ENCODE measurements at places on chromosomes 13 and 19.

DNA sequence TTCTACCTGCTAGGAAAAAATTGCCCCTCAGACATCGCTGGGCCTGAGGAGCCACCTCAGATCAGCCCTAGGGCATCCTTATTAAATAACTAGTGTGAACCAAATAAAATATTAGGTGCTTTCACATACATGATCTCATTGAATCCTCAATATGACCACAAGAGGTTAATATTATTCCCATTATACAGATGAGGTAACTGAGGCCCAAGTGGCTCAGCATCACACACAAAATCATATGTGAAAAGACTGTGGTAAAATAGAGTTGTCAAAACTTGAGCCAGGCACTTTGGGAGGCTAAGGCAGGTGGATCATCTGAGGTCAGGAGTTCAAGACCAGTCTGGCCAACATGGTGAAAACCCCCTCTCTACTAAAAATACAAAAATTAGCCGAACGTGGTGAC lies 2.9 kb upstream of the DMKN start:
- DNase-seq: no peak

DNA sequence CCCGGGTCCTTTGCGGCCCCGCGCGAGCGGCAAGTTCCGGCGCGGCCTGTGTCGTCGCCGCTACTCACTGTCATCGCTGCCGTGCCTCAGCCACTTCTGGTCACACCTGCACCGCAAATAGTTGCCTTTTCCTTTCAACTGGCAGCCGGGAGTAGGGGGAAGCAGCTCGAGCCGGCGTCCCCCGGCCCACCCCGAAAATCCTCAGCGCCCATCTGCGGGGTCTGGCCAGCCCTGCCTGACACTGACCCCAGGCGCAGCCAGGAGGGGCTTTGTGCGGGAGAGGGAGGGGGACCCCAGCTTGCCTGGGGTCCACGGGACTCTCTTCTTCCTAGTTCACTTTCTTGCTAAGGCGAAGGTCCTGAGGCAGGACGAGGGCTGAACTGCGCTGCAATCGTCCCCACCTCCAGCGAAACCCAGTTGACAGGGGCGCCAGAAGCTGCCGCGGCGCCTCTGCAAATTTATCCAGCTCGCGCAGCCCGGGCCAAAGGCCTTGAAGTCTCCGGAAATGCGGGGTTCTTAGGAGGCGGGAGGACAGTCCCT lies 1.7 kb downstream of the PDX1 start:
- peak; percentile 37 for DNase-seq

DNA sequence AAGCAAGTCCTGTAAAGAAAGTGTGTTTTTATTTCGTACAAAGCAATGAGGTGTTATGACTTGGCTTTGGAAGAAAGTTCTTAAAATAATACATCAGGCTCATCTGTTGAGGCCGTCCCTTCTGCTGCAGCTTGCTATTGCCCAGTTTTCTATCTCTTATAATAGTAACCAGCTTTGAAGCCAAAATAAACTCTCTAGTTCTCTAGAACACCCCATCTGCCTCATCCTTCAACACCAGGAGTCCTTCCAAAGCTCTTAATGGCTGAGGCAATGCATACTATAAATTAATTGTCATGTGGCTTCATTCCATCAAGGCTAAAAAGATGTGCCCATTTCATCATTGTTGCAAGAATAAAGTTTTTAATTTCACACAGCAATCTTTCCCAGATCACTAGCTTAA lies 49.4 kb upstream of the IPO5 start:
- DNase-seq: no peak

DNA sequence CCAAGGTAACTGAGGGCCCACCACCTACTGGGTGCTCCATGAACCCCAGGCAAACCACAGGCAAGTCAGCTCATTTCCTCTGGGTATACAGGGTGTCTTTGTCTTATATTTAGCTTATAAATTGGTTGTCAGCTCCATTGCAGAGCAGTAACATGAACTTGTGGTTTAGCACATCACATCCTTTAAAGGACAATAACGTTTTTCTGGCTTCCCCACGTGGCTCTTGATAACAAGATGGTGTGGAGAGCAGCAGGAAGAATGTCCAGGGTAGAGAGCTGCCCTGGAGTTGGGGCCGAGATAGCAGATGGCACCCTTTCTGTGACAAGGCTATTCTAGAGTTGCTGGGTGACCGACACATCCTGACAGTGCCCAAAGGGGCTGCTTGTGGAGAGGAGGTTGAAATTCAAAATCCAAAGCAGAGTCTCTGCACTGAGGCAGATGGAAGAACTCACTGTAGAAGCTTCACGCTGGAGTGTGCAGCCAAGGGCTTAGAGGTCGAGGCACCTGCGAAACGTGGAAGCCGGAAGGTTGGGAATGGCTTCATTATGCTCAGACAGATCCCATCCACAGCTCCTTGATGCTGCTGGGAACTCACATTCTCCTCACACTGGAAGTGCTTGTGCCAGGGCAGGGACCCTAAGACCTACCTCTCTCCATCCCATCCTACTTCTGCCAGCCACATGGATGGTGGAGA lies 133.0 kb upstream of the FRY start:
- DNase-seq: no peak

- no peak for DNase-seq
Observed at GRCh38 chr13:42880056-42880605, 98.7 kb downstream of the FAM216B start.

DNA sequence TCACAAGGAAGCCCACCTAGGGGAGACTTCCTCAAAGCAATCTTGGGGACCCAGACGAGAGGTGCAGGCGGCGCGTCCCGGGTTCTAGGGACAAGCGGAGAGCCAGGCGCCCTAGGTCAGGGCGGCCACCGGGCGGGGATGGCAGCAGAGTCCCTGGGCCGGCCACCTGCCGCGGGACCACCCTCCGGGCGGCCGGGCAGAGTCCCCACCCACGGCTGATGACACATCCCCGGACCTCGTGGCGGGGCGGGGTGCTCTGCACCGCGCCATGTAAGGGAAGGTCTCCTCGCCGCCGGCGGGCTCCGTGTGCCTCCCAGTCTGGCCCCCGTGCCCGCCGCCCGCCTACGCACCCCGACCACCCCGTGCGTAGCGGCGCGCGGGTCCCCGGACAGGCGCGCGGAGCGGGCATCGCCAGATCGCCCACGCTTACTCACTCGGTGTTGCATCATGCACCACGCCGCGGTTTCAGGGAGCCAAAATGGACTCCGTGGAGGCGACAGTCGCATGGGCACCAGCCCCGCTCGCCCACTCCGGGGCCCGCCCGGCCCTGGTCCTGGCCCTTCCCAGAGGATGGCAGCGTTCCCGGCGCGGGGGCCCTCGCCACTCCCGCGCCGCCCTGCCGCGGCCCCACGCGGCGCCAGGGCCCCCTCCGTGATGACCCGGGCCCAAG lies 643 bp downstream of the SLC7A1 start:
- peak; percentile 76 for DNase-seq

DNA sequence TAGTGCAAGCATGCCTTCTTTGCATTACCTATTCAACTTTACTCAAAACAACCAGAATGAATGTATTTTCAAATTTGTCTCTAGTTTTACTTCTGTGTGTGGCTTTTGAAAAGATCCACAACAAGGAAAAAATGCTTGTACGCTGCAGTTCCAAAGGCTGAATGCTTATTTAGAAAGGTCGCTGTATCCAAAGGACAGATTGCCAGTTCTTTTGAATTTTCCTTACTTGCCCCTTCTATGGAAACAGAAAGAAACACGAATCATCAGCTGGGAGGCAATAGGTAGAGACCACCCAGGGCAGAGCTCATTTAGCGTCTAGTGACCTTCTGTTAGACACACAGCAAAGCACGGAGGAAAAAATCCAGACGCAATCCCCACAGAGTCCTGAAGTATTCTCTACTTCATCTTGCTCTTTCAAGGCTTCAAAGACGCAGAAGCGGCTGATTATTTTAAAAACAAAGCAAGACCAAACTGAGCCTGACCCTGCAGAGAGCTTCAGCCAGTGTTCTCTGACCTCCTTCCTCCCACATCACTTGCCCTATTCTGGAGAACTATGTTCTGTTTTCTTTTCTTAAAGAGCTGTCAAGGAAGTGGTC lies 674.6 kb upstream of the SGCG start:
- DNase-seq: no peak

- no peak for DNase-seq
Observed at GRCh38 chr19:55750715-55751114, 8.2 kb upstream of the RFPL4A start.

- peak; percentile 26 for DNase-seq
Observed at GRCh38 chr19:54478677-54479266, 5.7 kb upstream of the CDC42EP5 start.

- DNase-seq: no peak
Observed at GRCh38 chr19:4075373-4075772, 8.7 kb upstream of the ZBTB7A start.

- no peak for DNase-seq
Observed at GRCh38 chr13:28636069-28636468, 22.9 kb upstream of the POMP start.

DNA sequence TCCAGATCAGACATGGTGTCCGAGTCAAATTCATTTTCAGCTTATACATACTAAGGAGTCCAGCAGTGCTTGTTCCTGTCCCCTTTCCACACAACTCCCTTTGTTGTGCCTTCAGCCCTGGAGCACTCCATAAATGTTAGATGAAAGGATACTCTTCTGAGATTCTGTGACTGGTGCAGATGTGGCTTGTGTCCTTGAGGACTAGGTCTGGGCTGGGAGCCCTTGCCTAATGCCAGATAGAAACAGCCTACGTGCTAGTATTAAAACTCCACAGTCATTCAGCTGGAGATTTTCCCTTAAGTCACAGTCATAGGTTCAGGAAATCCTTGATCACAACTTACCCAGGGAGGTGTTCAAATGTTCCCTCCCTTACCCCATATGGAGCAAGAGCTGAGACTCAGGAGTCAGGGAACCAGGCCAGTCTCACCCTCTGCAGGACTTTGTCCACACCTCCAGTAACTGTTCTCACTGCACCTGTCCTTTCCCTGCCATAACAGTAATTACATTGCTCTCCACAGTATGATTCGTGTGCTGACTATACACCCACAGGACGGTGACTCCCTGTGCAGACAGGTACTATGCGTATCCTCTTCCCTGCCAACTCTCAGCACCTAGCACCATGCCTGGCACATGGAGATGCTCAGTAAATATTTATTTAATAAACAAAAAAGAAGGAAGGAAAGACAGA lies 15.5 kb upstream of the SERPINE3 start:
- DNase-seq: no peak

GRCh38 chr19:43380771-43381386 lies 27.4 kb downstream of the CD177 start:
- DNase-seq: no peak

- no peak for DNase-seq
Observed at GRCh38 chr13:45604892-45605291, 10.6 kb downstream of the ERICH6B start.

DNA sequence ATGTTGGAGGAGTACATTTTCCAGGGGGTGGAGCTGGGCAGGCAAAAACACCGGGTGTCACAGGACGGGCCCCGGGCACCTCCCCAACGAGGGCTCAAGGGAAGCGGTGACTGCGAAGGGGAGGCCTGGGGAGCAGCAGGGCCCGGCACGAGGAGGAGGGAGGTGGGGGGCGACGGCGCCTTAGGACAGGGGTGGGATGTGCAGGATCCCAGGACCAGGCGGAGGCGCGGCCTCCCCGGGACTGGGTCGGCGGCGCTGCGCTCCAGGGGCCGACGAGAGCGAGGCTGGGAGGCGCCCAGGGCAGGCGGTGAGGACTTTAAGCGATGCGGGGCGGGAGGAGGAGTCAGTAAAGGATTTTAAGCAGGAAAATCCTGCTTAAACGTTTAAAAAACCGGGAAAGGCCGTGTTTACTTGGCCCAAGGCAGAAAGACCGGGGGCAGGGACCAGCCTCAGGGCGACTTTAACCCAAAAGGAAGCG lies 427 bp downstream of the ZNF160 start:
- peak; percentile 49 for DNase-seq

GRCh38 chr13:20264271-20265018 lies 32.3 kb upstream of the GJB6 start:
- no peak for DNase-seq

DNA sequence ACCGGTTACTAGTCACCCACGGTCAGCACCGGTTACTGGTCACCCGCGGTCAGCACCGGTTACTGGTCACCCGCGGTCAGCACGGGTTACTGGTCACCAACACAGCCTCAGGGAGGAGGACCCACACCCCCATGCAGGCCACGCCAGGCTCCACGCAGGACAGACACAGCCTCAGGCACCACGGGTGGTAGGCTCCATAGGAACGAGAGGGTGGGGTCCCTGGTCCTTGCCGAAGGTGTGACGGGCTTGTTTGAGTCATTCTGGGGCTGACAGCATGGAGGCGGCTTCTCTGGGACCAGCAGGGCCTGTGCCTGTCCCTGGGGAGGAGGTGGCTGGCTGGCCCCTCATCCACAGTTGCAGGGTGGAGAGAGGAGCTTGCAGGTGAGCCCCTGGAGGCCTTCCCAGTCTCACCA lies 122.8 kb upstream of the SOX1 start:
- no peak for DNase-seq

DNA sequence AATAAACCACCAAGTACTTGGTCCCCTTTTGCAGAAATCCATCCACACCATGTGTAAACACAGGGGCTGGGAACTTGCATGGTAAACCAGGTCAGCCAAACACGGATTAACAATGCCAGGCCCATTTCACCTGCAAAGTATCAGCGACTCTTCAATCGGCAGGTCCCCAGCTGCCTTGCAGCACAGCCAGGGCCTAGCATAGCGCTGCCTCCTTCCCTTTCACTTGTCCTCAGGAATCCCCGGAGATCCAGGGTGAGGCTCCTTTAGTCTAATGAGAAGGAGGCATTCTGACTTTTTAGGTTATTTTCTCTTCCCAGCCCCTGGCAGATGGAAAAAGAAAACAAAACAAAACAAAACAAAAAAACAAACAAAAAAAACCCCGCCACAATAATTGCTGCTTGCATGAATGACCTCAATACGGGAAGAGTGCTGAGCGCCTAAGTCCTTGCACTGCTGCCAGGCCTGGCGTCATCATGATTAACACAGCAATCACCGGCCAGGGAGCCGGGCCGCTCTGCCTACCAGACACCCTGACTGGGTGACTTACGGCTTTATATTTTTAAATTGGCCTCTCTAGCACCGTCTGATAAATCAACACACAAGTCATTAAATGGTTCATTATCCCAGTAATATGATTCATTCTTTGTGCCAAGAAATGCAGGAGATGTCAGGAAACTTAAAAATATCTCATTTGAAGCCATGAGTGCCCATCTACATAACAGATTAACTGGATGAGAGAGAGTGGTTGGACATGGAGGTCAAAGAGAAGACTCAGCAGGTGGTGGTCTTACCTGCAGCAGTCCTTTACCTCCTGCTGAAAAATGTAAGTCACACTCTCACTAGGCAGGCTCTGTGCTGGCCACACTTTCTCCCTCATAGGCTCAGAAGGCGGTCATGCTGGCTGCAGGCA lies 692.7 kb downstream of the UQCRFS1 start:
- DNase-seq: no peak

All from stimulated activated CD4-positive, alpha-beta T cell treated with anti-CD3 and anti-CD28 coated beads, Interleukin-2, amount 100 ng/mL, for 24 hours (primary cell).